ENCODE measurements at places on chromosomes 4 and X.
A peak's percentile ranks its signal among the peaks of the same experiment; 100 is the strongest.

GRCh38 chr4:1218634-1219565, 30.0 kb downstream of the CTBP1 start:
- peak; percentile 70 for DNase-seq

DNA sequence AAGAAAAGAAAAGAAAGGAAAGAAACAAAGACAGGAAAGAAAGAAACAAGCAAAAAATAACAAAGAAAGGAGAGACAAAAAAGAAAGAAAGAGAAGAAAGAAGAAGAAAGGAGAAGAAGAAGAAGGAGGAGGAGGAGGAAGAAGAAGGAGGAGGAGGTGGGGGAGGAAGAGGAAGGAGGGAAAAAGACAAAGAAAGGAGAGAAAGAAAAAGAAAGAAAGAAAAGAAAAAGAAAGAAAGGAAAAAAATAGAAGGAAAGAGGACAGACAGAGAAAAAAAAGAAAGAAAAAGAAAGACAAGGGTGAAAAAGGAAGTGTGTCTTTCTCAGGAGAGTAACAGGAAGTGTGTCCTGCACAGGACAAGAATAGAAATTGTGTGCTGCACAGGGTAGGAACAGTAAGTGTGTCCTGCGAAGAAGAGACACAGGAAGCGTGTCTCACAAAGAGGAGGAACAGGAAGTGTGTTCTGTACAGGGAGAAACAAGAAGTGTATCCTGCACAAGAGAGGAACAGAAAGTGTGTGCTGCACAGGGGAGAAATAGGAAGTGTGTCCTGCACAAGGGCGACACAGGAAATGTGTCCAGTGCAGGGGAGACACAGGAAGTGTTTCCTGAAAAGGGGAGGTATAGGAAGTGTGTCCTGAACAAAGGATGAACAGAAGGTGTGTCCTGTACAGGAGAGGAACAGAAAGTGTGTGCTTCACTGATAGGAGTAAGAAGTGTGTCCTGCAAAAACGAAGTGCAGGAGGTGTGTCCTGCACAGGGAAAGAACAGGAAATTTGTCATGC, 101.2 kb downstream of the ARSF start:
- DNase-seq = no peak

GRCh38 chr4:112284166-112284565, 1.5 kb downstream of the TIFA start:
- DNase-seq = no peak

DNA sequence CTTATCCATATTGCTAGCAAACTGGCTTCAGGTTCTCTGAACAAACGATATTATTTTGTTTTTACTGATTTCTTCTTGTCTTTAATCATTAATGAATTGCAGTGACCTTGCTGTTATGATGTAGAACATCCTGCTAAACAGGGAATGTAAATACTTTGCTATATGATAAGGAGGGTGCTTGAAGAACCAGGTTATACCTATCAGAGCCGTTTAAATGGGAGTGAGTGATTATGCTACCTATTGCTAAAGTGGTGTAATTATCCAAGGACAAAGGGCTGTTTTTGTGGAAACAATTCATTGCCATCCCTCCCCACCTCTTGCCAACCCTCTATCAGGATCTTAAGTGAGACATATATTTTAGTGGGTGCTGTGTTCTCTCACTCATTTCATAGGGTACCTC, 788.9 kb downstream of the RPA4 start:
- DNase-seq = no peak

DNA sequence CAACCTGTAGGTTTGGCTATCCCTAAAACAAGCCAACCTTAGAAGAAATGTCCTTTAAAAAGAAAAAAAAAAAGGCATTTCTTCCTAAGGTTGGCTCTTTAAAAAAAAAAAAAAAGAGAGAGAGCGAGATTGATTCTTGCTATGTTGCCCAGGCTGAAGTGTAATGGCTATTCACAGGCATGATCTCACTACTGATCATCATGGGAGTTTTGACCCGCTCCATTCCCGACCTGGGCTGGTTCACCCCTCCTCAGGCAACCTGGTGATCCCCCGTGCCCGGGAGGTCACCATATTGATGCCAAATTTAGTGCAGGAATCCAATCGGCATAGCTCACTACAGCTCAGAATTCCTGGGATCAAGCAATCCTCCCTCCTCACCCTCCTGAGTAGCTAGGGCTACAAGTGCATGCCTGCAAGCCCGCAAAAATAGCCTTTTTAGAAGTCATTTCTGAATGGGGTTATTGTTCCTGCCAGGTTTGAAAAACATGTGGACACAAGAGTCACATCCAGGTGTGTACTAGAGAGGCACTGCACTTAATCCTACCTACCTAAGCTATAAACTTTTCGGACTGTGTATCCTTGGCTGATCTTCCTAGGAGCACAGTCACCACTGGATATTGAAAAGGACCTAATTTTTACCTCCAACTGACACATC, 61.4 kb upstream of the ZCCHC13 start:
- no peak for DNase-seq

DNA sequence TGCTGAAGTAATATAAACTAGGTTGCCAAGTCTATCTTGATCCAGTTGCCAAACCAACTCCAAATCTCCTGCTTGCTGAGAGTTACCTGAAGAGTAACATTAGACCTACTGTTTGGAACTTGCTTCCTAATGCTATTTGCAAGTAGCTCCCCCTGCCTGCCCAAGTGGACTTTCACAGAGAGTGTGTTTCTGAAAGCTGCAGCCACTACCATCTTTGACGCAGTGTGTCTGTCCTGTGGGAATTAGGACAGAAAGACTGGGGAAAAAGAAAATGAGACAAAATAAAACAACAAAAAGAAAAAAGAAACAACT, 195.0 kb upstream of the HS3ST1 start:
- DNase-seq = peak; percentile 6

DNA sequence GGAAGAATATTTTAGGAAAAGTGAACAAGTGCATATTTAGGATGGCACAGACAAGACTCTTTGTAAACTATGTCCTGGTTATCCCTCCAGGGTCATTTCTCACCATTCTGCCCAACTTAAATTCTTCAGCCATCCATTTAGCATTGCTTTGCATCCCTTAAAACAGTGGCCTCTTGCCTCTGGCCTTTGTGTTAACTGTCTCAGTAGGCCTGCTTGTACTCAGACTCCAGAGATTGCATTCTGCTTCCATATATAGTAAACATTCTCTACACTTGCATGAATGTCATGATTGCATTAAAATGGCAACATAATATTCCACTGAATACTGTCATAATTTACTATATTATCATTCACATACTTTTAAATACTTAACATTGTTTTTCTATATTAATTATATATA, 43.2 kb downstream of the NR3C2 start:
- DNase-seq = no peak

GRCh38 chrX:150940844-150941495, 42.2 kb upstream of the HMGB3 start:
- DNase-seq = no peak

- no peak for DNase-seq
Measured at GRCh38 chr4:79959652-79960051, 113.4 kb downstream of the ANTXR2 start.

DNA sequence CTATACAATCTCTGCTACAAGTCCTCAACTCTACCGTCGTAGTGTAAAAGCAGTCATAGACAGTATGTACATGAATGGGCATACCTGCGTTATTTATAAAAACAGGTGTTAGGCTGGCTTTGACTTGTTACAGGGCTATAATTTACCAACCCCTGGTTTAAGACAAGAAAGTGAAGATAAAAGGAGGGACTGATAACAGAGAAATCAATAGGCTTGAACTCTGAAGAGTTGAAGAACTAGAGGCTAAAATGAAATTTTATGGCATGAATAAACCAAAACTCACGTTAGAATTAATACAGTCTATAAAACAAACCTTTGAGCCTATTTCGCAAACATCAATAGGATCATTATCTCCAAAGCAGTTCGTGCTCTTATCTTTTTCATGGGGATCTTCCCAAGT, 36.2 kb downstream of the PPA2 start:
- no peak for DNase-seq

DNA sequence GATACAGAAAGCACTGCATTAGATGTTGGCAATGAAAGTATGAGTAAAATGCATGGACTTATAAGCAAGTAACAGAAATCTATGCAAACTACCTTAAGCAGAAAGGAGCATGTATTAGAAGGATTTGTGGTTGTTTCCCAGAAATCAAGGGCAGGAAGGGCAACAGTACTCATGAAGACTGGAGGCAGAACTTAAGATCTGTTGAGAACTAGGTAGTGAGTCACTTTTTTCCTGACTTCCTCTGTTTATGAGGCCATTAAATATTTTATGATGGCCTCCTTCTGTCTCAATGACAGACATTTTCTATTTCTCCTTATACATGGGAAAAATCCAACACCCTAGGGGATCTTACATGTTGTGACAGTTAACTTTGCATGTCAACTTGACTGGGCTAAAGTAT, 398.2 kb downstream of the MID1IP1 start:
- no peak for DNase-seq

DNA sequence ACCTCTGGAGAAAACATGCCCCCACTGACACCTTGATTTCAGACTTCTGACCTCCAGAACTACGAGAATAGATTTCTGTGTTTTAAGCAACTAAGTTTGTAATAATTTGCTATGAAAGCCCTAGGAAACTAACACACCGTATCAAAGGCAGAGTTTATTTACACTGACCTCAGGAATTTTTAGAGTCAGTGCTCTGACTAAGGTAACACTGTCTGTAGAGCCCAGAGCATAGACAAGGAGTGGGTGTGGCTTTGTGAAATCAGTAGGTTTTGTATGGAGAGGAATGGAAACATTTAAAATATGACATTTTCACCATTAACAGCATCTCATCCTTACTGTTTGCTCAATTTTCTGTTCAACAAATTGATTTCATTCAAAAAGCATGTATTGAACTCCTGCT, 764.4 kb upstream of the PCDH10 start:
- DNase-seq = no peak

DNA sequence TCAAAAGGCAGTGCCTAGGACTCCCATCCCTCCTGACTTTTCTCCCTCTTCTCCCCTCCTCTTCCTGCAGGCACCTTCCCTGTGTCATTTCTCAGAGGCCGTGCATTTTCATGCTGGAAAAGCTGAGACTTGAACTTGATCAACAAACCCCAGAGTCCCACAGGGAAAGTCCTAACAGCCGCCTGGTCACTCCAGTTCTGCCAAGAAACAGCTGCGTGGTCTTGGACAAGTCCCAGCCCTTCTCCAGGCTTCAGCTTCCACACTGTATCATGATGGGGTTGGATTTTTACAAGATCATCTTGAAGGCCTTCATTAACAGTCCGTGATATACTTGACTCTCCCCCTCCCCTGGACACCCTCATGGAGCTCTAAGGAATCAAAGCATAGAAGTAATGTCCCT, 366.0 kb downstream of the BCOR start:
- no peak for DNase-seq

GRCh38 chr4:39154009-39154408, 28.3 kb upstream of the WDR19 start:
- no peak for DNase-seq

GRCh38 chrX:154074199-154074598, 23.3 kb downstream of the MECP2 start:
- DNase-seq = no peak

GRCh38 chr4:14749910-14750309, 252.4 kb upstream of the CPEB2 start:
- no peak for DNase-seq

DNA sequence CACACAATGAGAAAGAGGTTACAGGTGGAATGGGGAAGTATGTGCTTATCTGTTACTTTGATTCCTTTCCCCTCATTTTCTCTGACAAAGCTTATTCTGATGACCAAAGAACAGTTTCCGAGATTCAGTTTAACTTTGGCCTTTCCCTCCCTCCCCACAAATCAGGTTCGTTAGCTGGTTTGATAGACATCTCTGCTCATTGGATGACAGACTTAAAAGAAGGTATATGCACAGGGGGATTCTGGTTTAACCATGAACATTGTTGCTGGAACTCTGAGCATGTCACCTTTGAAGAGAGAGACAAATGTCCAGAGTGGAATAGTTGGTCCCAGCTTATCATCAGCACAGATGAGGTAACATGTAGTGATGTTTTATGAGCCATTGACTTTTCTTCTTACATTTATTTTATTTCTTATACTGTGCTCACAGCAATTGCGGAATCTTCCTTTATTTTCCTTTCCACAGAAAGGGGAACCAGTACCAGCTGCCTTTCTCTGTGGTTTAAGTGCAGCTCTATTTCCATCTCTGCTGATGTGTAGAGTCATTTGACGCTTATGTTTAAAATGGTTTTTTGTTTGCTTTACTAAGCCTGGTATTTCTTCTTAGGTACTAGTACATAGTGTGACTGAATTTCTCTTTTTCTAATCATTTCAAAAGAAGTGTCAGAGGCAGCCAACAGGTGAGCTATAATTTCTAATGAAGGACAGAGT, 125.0 kb downstream of the AKAP4 start:
- DNase-seq = peak; percentile 23

- DNase-seq = no peak
Measured at GRCh38 chr4:27692158-27692557, 831.5 kb downstream of the STIM2 start.

DNA sequence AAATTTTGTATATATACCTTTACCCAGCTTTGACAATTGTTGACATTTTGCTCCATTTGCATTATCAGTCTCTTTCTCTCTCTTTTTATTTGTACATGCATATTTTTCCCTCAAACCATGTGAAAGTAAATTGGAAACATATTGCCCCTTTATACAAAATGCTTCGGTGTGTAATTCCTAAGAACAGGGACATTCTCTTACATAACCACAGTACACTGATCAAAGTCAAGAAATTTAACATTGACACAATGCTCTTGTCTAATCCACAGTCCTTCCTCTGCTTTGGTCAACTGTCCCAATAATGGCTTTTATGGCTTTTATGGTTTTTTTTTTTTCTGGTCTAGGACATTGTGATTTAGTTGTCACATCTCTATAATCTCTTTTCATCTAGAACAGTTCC, 9.5 kb upstream of the SMS start:
- DNase-seq = no peak

- no peak for DNase-seq
Measured at GRCh38 chr4:180521181-180521580, 1722.0 kb upstream of the TENM3 start.

DNA sequence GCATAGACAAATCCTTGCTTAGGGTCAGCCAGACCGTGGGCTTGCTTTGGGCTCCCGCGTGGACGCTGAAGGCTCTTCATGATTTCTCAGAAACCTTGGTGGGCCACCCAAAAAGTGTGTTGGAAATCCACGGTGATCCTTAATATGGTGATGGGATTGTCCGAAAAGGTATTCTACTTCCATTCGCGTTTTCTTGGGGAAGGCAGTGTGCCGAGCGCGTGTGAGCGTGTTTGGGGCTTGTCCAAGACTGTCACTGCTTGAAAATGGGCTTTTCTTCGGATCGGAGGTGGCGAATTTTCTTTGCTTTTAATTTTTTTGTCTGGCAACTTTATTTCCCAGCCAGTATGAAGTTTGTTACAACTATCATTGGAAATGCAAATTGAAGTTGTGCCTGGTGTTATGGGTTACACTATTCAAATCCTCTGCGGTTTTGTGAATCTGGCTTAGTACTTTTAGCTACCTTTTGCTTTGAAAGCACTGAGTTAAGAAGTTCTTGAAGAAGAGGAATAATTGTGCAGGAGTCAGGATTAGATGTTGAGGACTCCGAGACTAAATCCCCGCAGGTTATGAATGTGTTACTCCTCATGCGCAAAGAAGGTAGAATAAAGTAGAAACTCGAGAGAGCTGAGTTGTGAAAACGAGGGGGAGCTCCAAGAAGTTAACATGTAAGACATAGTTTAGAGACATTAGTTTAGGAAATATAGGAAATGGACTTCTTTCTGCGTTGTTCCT, 3.2 kb downstream of the SPRY1 start:
- DNase-seq = peak; percentile 17

GRCh38 chrX:108701633-108702032, 34.7 kb downstream of the IRS4 start:
- no peak for DNase-seq

GRCh38 chr4:179817317-179817716, 2375.1 kb upstream of the AGA start:
- no peak for DNase-seq

- no peak for DNase-seq
Measured at GRCh38 chr4:40586729-40587128, 42.9 kb downstream of the RBM47 start.

Data from naive B cell (primary cell).